Adrenal gland (tissue), 19 donors: ENCODE measurements at places on chromosomes 12 and 14.

GRCh38 chr12:13148485-13148847 lies 45.0 kb upstream of the GSG1 start:
- DNase-seq, result no peak

- no peak for DNase-seq
Measured at GRCh38 chr12:94488463-94488862, 28.8 kb upstream of the CEP83 start.

GRCh38 chr12:41532072-41532471 lies 344.0 kb downstream of the PDZRN4 start:
- no peak for DNase-seq

DNA sequence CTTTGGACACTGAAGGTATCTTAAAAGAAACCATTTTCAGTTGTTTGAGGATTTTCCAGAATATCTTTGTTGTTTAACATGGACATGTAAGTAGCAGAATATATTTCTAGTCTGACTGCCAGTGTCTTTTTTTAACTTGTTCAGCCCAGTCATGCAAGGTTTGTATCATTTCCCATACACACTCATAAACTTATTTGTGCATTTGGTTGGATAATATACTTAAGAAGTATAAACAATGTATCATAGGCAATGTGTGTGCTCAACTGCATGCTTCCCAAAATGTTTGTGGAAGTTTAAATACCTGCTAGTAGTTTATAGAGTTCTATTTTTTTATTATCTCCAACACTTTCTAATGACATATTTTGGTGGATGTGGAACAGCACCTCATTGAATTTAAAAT lies 707.4 kb upstream of the FBXO33 start:
- no peak for DNase-seq

DNA sequence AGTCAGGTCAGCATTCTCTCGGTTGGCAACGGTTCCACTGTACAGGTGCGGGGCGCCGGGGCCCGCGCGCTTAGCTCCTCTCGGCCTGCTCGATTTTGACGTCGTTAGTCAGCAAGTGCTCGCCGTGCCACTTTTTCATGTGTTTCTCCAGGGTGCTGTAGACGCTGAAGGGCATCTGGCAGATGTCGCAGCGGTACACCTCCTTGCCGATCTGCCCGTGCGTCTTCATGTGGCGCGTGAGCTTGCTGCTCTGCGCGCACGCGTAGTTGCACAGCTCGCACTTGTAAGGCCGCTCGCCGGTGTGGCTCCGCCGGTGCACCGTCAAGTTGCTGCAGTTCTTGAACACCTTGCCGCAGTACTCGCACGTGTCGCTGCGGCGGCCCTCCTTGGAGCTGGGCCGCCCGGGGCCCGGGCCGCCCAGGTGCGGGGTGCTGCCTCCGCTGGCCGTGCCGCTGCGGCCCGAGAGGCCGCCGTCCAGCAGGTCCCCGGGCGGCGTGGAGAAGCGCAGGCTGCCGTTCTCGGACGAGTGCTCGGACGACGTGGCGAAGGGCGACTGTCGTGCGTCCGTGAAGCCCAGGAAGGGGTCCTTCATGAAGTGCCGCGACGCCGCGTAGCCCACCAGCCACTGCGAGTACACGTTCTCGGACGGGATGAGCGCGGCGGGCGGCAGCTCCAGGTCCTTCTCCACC lies 97.8 kb downstream of the BCL11B start:
- DNase-seq, result no peak
